ENCODE measurements at places on chromosomes 1 and 21. TPM values are rescaled to one million over a fixed set of nuclear protein-coding genes. Genes with fewer than 3 reads are reported as not detected.

- DNase-seq: no peak
Measured at GRCh38 chr1:20753589-20753988, 21.1 kb upstream of the SH2D5 start.

The ISG20L2 gene
- 20.0 TPM for total RNA-seq

DNA sequence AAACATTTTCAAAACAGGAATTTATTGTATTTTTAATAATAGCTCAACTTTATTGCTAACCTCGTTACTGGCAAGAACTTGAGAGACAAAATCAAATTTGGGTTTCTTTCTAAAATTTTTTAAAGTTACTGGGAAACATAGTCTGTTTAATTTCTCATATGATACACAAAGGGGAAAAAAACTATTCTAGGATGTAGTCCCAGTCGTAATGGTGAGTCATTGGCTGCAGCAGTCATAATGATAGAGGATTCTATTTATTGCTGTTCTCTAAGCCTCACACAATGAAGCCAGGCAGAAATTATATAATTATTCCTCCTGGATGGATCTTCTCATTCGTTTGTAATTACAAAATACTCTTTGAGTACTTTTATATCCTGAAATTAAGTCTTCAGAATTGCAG lies 326.5 kb upstream of the SGIP1 start:
- DNase-seq: no peak

The IFI16 gene
- 103 TPM for total RNA-seq

DNA sequence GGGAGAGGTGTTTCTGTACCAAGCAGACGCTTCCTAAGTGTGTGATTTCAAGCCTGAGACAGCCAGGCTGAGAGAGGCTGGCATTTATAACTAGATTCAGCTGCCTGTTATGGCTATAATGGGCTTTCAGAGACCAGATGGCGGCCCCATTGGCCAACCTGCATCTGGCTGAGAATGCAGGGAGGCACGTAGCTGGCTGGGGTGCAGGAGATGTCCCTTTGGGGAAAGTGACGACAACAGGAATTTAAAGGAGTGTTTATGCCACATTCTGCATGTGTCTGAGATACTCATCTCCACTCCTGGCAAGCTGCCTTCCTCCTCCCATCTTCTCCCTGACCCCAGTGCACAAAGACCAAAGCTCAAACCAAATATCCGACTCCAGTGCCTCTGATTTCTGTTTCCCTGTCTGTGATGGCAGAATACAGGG lies 21.3 kb upstream of the CCDC190 start:
- DNase-seq: no peak

DNA sequence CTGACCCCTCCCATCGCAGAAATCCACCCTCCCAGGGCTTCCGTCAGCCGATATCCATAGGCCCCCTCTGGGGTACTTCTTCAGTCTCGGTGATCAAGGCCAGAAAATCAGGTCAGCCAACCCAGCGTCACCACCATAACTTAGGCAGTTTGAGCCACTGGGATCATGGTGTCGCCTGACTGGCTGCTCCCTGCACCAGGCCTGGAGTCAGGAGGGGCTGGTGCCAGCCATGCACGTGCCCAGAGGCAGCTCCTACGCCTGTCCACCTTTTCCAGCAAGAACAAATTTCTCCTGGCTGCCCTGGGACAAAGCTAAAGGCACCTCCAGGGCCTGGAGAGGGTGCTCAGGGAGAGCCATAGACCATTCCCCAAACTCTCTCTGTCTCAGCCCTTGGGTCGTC lies 4.8 kb upstream of the CTRC start:
- DNase-seq: no peak

- peak; percentile 82 for DNase-seq
Measured at GRCh38 chr1:235417086-235417697, 50.0 kb downstream of the TBCE start.

- DNase-seq: no peak
Measured at GRCh38 chr1:48948562-48948961, 171.9 kb upstream of the BEND5 start.

The SLC1A7 gene
- total RNA-seq: not detected

DNA sequence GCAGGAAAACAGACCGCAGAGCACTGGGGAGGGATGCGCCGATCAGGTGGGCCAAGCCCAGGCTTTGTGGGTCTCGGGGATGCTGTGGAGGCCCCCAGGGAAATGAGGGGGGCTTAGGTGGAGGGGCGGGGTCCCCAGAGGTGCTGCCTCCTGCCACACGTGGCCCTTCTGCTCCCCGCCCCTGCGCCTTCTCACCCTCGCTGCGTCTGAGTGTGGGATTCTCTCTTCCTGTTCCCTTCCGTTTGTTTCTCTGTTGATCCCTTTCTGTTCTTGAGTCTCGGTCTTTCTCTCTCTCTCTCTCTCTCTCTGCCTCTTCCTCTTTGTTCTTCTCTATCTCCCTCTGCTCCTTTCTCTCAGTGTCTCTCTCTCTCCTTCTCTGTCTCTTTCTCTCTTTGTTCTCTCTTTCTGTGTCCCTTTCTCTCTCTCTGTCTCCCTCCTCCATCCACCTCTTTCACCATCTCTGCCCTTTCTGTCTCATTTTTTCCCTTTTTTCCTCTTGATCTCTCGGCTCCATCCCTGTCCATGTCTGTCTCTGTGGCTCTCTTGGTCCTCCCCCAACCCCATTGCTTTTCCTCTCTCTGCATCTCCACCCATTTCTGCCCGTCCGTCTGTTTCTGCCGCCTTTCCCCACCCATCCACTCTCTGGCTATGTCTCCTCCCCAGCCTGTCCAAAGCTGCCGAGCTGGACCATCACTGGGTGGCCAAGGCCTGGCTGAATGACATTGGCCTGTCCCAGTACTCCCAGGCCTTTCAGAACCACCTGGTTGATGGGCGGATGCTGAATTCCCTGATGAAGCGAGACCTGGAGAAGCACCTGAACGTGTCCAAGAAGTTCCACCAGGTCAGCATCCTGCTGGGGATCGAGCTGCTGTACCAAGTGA lies 52.4 kb upstream of the TMEM51 start:
- no peak for DNase-seq

DNA sequence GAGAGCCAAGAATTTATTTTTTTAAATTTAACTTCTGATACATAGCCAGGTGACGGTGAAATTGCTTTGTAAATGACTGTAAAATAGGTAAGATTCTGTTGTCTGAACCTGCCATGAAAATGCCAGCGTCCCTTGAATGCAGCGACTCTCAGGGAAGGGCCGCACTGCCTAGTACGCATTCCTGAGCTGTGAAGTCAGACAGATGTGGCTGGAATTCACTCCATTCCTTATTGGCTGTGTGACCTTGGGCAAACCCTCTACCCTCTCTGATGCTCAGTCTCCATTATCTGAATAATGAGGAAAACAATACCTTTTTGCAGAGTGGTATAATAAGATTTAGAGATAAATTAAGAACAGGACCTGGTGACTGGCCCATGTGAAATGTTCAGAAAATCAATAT lies 167.1 kb upstream of the DAB1 start:
- no peak for DNase-seq

Measured in SK-MEL-5 (cell line).